Osteocyte (in vitro differentiated cells): ENCODE measurements at places on chromosomes 11 and 22.

DNA sequence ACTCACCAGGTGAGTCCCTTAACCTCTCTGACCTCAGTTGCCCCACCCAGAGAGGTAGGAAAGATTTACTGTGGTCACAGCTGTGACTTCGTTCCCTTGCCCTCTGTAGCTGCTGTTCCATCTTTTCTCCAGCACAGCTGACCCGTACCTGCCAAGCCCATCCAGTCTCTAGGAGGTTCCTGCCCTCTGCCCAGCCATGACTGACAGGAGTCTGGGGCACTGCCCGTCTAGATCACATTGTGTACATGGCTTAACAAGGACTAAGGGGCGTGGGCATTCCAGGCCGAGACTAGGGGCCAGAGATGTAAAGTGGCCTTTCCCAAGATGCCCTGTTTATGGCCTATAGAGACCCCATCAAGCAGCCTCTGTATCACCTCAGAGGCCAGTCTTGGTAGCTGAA is 132.0 kb downstream of the PARVA start:
- peak; percentile 53 for DNase-seq

DNA sequence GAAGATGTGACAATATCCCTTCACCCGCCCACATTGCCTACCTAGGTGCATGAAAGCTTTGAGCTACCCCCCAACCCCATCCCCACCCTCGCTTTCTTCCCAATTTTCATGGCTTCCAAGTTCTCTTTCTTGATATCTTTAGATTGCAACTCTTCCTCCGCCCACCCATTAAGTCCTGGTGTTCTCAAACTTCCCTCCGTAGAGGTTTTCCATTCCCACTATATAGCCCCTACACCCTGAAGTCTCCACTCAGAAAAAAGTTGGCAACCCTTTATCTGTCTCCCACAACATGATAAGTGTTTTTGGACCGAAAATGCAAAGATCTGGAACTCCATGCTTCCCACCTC is 572 bp downstream of the ZNF70 start:
- no peak for DNase-seq

DNA sequence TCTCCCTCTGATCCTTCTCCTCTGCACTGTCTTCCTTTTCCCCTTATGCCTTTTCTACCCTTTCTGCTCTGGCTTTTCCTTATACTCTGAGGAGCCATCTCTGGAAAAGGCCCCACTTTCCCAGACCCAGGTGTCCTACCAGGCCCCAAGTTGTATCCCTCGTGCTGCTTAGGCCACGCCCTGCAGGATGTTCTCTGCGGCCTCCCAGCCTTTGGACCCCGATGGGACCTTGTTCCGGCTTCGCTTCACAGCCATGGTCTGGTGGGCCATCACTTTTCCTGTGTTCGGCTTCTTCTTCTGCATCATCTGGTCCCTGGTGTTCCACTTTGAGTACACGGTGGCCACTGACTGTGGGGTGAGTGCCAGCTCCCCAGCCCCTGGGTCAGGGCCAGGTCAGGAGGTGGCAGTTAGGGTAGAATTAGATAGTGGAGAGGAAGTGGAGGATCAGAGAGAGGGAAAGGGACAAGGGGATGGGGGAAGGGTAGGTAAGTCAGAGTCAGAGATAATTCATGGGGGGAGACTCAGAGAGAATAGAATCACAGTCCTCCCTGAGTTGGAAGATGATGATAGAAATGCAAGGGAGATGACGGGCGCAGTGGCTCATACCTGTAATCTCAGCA is 8.9 kb downstream of the PGAP2 start:
- no peak for DNase-seq

DNA sequence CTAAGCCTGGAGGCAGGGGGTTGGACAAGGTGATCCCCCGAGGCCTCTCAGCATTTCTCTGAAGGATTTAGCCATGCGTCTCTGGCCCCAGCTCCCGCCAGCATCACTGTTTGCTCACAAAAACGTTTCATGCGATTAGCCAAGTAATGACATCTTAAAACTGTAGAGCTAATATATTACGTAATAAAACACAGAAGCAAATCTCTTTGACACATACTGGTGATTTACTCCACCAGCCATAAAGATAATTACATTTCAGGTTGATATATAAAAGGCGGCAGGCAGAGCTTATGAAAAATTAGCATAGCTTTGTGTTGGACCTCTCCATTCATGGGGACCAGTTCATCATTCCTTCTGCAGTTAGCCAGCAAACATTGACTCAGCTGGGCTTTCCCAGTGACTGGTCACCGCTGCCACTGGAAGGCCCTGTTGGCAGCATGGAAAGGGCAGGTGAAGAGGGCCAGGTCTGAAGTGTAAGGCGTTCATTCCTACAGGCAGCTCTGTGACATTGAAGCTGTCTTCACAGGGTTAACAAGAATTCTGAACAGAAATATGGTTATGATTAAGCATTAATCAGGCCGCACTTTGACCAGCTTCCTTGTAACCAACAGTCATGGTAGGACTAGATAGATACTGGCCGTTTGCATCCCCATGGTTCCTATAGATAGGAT is 150.3 kb downstream of the NECTIN1 start:
- DNase-seq, result no peak

GRCh38 chr11:996681-997080 is 39.8 kb downstream of the MUC6 start:
- DNase-seq, result no peak
